ENCODE measurements at places on chromosomes 12 and 14. TPM values are rescaled to one million over a fixed set of nuclear protein-coding genes. Genes with fewer than 3 reads are reported as not detected.

Gene SLC6A15
- 6.3 TPM for total RNA-seq

- H3K27me3 ChIP-seq, result peaks cover under 1% of the 10 kb centered on the region
- H3K27ac ChIP-seq, result no peak overlapping the region
- no peaks in the 10 kb centered on the region for H3K36me3 ChIP-seq
- no peak overlapping the region for H3K4me3 ChIP-seq
- no peak for DNase-seq
- H3K4me1 ChIP-seq, result no peaks in the 10 kb centered on the region
Measured at GRCh38 chr12:26233631-26234030, 38.3 kb downstream of the SSPN start.

DNA sequence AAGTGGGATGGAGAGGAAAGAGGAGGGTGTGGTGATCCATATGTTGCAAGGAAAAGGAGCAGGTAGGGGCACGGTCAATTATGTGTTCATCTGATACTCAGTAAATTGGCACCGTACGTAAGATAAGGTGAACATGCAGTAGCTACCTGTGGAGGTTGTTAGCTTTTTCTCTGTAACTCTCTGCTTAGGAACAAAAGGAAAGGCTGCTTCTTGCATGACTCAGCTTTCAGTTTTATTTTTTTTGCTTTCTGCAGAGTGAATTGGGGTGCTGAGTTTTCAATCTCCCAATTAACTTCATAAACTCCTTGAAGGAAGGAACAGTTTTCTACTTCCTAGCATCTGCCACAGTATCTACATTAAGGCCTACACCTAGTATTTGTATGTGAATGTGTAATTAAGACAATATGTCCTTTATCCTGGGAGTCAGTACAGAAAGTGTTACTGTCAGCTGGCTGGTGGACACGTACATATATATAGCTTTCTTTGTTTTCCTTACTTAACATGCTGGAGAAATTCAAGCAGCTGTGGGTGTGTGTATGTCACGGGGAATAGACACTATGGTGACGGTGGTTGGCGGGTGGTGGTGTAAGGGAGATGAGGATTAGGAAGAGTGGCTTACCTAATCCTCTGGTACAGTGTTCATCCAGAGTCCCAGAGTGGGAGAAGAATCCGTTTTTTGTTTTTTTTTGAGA, 40.1 kb upstream of the WNK1 start:
- no peaks in the 10 kb centered on the region for H3K27me3 ChIP-seq
- H3K27ac ChIP-seq, result no peak overlapping the region

- H3K27ac ChIP-seq, result no peak overlapping the region
- H3K36me3 ChIP-seq, result no peaks in the 10 kb centered on the region
- no peak for DNase-seq
Measured at GRCh38 chr12:101854747-101855146, 22.6 kb upstream of the DRAM1 start.
